Aorta (tissue), 5 donors: ENCODE measurements at places on chromosomes 1 and 21.

DNA sequence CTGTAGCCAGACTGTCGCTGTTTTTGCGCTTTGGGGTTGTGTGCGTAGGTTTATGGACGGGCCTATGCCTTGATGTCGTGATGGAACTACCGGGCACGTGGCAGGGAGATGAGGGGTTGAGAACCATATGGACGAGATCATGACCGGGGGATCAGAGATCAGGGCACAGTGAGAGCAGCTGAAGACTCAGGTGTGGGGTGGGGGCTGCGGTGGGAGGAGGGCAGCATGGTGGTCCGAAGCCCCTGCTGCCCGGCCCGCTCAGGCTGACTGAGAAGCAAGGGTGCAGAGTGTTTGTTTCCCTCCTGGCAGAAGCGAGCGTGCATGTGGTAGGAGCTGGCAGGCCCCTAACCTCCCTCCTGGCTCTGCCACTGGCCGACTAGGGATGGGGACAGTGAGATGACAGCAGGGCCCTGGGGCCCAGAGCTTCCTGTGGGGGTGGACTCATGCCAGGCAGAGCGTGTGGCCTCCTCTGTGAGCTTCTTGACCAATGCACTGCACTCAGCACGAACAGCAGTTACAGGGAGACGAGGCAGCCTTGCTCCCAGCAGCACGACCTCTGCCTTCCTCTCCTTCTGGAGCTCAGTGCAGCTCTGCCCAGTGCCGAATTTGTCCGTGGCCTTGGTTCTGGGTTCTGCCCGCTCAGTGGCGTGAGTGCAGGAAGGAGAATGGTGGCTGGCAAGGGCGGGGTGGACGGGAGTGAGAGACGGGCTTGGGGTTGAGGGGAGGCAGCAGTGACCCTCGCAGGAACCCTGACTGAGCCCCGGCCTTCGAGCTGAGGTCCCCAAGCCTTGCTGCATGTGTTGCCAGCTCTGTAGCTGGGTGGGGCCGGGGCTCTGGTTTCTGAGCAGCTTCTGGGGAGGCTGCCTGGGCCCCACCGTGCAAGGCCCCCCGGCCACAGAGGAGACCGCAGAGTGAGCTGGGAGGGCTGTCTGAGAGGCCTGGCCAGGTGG, 22.2 kb upstream of the LRRC3 start:
- peak; percentile 23 for DNase-seq

GRCh38 chr1:193516755-193517388, 330.5 kb upstream of the B3GALT2 start:
- no peak for DNase-seq

- DNase-seq: no peak
These were observed 21.2 kb upstream of the ADAM30 start for GRCh38 chr1:119917304-119918055.

DNA sequence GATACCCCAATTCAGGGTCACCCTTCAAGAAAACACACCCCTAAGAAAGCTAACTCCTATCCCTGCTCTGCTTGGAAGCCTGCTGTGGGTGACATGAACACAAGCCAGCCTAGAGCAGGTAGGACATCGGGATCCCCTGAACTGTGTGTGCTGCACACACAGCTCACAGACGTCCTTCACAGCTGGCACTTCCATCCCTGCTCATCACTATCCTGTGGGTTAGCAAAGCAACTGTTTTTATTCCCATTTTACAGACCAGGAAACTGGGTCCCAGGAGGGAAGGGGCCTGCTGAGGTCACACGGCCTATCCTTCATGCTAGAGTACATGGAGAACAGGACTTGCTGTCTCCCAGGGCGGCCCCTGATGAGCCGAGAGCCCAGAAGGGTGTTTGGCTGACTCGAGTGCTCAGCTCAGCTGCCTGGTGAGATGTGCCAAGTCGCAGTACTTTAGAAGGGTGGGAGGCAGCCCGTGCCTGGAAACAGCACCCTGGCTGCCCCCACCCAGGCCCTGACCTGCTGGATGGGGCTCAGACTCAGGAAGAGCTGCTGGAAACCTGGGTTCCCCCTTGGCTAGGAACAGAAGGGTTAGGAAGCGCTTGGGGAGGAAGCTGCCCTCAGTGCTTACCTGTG, 28.3 kb upstream of the BTG2 start:
- DNase-seq: no peak

DNA sequence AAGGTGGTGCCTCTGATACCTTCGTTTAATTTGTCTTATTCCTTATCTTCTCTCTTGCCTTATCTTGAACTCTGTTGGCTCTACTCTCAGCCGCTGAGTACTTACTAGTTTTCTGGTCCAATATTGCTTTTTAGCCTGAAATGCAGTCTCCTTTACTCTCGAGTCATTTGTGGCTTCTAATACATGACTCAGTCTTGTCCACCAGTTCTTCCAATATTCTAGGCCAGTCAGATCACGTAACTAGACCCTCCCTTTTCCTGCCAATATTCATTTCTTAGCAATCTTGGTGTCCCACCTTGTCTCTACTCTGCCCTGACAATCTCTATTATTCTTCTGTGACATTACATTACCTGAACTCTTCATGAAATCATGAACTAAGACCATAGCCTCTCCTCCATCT, 555.8 kb downstream of the DPYD start:
- DNase-seq: no peak

- no peak for DNase-seq
These were observed 4.8 kb downstream of the KMO start for GRCh38 chr1:241536969-241537368.

- DNase-seq: no peak
These were observed 598 bp upstream of the ADIPOR1 start for GRCh38 chr1:202958544-202959275.

DNA sequence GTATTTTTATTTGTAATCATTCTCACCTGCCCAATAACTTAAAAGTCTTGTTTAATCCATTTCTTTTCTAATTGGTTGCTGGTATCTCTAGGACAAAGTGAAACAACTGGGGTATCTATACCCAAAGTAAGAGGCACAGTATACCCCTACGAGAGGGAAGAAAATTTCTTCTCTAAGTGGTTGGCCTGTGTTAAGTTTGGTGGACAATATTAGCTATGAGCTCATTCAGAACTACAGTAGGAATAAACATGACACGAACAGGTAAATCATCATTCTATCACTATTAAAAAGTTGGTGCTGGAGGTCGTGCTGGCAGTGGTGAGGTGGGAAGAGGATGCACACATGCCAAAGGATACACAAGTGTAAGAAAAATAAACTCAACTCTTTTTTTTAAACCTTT, 99.6 kb downstream of the ZNF644 start:
- no peak for DNase-seq

- no peak for DNase-seq
These were observed 126.9 kb upstream of the DUSP10 start for GRCh38 chr1:221868593-221869303.

- DNase-seq: no peak
These were observed 35.9 kb upstream of the ATP5PO start for GRCh38 chr21:33951276-33952178.

GRCh38 chr1:154749078-154749760, 120.9 kb downstream of the KCNN3 start:
- no peak for DNase-seq

DNA sequence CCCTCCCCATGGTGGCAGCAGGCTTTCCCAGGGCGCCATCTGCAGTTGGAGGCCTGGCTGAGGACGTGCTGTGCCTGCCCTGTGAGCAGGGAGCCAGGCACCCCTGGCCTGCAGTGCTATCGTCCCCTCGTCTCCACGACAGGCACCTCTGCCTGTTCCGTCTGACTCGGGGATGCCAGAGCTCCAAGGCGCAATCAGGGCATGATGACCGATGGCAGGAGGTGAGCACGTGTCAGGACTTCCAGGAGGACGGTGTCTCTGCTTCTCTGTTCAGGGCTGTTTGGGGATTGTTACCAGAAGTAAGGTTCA, 125.2 kb downstream of the PCBP3 start:
- no peak for DNase-seq

DNA sequence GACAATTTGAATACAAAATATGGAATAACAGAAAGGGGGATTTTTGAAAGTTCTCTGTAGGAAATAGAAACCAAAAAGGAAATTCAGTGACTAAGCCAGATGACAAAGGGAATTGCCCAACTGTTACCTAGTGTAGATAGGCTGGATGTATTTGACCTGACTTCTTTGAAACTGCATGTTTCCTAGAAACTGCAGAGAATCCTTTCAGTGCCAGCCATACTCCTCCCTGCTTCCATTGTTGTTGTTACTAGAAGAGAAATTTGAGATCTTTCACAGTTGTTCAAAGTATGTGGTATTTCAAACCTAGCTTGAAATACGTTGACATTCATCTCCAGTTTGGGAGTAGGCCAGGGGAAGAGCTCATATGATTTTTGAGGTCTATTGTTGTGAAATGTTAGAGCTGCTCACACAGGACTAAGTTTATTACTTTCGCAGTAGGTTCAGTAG, 1.8 kb upstream of the GBP5 start:
- DNase-seq: no peak

DNA sequence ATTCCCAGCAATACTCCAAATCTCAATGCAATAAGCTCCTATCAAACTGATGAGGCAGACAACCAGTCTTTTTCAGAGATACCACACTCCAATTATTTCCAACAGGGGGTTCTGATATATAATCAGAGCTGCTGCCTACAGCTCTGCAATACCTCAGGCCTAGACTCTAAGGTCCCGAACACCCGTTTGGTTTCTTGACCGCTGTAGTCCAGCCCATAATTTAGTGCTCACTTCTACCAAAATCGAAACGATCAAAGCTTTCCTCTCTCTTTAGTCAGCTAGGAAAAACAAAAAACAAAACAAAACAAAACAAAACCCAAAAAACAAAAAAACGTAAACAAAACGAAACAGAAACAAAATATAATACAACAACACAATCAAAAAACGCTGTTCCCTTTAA, 453.0 kb downstream of the NEGR1 start:
- DNase-seq: no peak

DNA sequence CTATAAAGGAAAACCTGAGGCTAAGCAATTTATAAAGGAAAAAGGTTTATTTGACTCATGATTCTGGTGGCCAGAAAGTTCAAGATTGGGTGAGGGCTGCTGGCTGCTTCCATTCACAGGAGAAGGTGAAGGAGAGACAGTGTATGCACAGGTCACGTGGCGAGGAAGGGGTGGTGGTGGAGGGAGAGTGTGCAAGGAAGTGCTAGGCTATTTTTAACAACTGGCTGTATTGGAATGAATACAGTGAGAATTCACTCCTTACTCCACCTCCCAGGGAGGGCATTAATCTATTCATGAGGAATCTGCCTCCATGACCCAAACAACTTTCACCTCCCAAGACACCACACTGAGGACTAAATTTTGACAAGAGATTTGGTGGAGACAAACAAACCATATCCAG, 51.0 kb downstream of the SYDE2 start:
- no peak for DNase-seq

- DNase-seq: peak; percentile 78
These were observed 2.2 kb downstream of the CAMK1G start for GRCh38 chr1:209585672-209586071.

DNA sequence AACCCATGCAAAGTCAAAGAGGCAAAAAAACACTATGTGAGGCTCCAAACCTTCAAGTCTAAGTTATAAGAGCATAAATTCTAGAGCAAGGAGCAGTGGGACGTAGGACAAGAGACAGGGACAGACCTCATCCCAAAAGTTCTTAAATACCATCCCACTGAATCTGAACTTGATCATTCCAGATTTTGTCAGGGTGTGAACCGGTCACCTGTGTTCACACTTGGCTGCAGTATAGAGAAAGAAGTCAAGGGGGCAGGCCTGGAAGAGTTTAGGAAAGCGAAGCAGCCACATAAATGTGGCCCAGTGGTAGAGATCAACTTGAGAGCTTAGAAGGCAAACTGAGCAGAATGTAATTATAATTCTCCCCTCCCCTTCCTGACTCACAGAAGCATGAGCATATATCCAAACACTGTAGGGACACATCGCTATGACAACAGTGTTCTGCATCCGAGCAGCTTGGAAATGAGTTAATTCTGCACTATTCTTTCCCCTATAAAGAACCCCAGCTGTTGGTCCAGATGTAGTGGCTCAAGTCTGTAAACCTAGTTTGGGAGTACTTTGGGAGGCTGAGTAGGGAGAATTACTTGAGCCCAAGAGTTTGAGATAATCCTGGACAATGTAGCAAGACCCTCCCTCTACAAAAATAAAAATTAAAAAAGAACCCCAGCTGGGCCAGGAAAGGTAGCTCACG, 2.7 kb downstream of the AKR7A2 start:
- no peak for DNase-seq

GRCh38 chr1:216836316-216836715, 113.1 kb upstream of the ESRRG start:
- no peak for DNase-seq

- no peak for DNase-seq
These were observed 33.7 kb upstream of the SGIP1 start for GRCh38 chr1:66500301-66500700.

GRCh38 chr1:47216278-47217059, 15.6 kb downstream of the TAL1 start:
- DNase-seq: no peak

DNA sequence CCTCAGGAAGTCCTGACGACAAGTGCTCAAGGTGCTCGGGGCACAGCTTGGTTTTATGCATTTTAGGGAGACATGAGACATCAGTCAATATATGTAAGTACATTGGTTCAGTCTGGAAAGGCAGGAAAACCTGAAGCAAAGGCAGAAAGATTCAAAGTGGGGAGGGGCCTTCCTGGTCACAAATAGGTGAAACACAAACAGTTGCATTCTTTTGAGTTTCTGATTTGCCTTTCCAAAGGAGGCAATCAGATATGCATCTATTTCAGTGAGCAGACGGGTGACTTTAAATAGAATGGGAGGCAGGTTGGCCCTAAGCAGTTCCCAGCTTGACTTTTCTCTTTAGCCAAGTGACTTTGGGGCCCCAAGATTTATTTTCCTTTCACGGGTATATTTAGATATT, 8.9 kb upstream of the RNF187 start:
- DNase-seq: no peak

DNA sequence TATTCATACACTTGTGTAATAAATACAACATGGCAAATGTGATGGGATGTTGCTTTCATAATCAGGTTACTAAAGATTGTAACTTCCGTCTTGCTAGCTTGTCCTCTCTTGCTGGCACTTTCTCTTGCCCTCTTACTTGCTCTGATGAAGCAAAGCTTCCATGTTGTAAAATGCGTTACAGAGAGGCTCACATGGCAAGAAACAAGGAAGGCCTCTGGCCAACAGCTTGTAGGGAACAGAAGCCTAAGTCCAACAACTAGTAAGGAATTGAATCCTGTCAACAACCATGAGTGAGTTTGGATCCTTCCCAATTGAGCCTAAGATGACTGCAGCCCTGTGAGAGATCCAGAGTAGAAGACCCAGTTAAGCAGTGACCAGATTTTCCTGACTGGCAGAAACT, 15.4 kb downstream of the TMED5 start:
- DNase-seq: no peak

GRCh38 chr1:113536182-113536780, 146.0 kb downstream of the MAGI3 start:
- DNase-seq: no peak
